ENCODE measurements at places on chromosomes 16 and 17.

GRCh38 chr16:85637808-85638647 lies 24.9 kb downstream of the GSE1 start:
- DNase-seq, result no peak

DNA sequence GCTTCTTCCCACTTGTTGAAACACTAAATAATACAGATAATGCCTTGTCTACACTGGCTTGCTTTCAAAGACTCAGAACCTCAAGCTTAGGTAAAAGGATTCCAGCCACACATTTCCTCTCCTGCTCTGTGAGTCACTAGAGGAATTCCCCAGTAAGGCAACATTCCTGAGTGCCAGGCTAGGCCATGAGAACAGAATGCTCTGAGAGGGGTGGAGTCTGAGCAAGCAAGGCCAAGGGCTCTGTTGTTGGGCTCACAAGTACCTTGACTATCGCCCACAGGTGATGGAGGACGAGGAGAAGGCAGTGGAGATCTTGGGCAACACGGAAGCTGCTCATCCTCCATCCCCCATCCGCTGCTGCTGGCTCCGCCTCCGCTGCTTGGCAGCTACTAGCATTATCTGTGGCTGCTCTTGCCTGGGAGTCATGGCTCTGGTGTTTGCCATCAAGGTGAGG lies 6.7 kb upstream of the PHKG2 start:
- no peak for DNase-seq

DNA sequence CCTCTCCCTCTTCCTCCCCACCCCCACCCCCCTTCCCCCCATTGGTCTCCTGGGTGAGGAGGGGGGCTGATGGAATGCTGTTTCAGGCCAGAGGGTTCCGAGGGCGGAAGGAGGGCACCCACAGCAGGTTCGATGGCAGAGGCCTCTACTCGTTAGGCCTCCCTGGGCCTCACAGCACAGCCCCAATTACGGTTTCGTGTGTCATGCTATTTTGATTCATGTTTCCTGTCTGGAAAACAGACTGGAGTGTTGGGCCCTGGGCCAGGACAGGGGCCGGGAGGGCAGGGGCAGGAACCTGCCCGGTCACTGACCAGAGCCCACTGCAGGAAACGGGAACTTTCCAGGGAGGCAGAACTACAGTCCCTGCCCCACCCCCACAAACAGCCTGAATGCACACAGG lies 138.2 kb downstream of the C16orf95 start:
- no peak for DNase-seq

DNA sequence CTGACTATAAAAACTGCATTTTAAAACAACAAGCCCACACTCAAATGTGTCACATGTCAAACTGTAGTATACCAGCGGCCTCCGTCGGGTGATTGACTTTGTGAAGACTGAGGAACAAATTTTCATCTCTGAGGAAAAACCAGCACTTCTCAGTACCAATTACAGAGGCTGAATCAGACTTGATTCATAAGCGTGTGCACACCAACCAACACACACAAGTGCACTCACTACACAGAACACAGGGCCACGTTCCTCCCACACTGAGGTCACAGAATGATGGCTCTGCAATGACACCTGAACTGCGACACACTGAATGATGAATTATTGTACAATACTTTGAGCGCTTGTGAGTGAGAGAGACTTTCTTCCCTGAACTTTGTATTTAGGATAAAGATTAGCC lies 29.6 kb downstream of the XPO6 start:
- peak; percentile 27 for DNase-seq

DNA sequence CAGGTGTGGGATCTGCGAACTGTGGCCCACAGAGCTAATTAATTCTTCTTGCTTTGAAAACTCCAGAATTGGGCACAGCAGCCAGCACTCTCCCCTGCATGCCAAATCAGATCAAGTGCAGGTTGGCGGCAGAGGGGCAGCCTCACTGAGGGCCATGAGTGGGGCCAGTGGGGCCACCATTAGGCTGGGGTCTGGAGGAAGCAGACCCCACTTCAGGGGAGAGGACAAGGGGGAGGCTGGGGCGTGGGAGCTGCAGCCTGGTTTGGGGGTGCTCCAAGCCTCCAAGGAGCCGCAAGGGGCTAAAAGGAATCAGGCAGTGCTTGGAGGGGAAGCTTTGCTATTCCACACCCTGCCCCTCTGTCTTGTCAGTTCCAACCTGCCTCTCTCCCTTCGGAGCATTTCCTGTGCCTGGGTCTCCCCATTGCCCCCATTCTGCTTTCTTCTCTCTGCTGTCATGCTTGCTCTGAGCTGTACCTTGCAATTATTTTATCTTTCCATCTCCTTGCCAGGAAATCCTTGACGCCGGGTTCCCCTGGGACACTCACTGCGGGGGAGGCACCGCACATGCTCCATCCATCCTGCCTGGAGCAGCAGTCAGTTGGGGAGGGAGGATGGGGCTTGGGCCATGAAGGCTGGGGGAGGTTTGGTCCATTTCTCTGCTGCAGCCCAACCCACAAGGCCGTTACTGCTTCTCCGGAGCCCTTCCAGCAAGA lies 3.3 kb upstream of the ABCC3 start:
- DNase-seq, result no peak

- no peak for DNase-seq
Observed at GRCh38 chr16:22857296-22858025, 43.5 kb downstream of the HS3ST2 start.

- DNase-seq, result no peak
Observed at GRCh38 chr16:11452746-11453389, 107.6 kb downstream of the RMI2 start.

GRCh38 chr17:82884970-82885353 lies 45.1 kb upstream of the ZNF750 start:
- DNase-seq, result no peak

- DNase-seq, result no peak
Observed at GRCh38 chr17:74646231-74646630, 22.7 kb upstream of the CD300E start.

GRCh38 chr17:81131486-81132196 lies 33.7 kb upstream of the PVALEF start:
- DNase-seq, result no peak

DNA sequence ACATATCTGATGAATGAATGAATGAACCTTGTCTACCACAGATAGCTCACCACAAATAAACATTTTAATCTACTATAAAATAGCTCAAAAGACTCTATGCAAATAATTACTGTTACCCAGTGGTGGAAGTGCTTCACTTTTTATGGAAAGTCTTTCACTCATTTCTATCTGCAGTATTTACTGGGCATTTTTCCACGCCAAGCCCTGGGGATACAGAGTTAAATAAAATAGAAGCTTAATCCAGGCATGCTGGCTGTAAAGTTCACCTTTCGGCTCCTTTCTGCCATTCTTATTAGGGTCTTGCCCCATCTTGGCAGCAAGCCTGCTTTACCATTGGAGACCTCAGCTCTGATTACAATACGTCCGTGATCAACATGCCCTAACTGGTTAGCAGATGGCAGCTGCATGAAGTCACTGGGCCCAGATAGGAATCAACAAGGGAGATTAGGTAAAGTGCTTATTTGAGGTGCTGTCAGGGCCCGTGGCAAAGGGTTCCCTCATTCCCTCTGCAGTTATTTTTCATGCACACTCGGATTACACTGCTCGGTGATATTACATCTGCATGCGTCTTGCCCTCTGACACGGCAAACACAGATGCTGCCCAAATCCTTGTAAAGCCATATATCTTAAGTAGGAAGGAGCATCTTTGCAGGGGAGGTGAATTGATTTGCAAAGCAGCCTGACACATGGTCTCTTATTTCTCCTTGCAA lies 648.9 kb downstream of the WWOX start:
- DNase-seq, result no peak

GRCh38 chr17:58086953-58087352 lies 3.7 kb downstream of the DYNLL2 start:
- no peak for DNase-seq

DNA sequence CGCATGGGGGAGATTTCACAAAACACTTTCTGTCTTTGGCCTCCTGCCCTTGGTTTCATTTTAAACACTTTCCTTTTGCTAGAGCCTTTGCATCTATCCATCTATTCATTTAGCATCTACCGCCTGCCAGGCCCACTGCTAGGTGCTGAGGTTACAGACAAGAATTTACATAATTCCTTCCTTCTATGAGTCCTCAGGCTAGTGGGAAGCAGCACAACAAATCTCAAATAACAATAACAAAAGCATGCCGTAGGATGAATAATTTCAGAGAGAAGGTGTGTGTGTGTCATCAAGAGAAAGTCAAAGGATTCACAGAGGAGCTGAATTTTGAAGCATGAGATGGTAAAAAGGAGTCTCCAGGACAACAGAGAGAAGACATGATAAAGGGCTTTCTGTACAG lies 6.1 kb upstream of the SLC46A1 start:
- no peak for DNase-seq

- no peak for DNase-seq
Observed at GRCh38 chr16:10876315-10876714, 687 bp upstream of the CIITA start.

DNA sequence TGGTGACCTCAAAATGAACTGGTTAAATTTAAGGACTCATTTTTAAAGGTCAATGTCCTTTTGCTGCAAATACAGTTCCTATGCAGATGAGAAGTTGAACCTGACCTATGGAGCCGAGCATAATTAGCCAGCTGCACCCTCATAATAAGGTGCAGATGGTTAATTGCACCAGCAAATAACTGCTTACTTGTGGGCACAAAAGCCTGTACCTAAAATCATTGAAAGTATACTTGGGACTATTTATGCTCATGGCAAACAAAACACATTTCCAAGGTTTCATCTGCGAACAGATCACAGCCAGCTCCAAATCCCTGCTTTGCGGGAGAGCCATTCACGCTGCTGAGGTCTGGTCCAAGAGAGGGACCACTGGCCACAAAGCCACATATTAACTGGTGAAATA lies 13.0 kb downstream of the HYDIN start:
- DNase-seq, result no peak

DNA sequence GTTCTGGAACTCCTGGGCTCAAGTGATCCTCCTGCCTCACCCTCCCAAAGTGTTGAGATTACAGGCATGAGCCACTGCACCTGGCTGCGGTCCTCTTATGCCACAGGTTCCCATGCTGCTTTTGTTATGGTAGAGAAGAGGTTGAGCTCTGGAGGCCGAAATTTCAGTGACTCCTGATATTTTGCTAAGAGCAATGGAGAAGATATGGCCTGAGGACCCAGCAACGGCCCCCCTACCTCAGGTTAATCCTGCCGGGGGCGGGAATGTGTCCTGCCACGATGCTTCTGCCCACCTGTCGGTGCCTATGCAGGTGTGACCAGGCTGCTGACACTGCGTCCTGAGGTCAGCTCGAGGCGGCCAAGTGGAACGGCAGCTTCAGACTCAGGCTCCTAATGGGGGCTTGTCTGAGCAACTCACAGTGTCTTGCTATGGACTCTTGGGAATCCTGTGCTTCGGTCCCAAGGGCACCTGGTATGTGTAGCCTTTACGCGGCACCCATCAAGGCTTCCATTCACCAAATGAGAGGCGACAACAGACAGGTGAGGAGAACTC lies 7.6 kb upstream of the SEC14L1 start:
- DNase-seq, result no peak

DNA sequence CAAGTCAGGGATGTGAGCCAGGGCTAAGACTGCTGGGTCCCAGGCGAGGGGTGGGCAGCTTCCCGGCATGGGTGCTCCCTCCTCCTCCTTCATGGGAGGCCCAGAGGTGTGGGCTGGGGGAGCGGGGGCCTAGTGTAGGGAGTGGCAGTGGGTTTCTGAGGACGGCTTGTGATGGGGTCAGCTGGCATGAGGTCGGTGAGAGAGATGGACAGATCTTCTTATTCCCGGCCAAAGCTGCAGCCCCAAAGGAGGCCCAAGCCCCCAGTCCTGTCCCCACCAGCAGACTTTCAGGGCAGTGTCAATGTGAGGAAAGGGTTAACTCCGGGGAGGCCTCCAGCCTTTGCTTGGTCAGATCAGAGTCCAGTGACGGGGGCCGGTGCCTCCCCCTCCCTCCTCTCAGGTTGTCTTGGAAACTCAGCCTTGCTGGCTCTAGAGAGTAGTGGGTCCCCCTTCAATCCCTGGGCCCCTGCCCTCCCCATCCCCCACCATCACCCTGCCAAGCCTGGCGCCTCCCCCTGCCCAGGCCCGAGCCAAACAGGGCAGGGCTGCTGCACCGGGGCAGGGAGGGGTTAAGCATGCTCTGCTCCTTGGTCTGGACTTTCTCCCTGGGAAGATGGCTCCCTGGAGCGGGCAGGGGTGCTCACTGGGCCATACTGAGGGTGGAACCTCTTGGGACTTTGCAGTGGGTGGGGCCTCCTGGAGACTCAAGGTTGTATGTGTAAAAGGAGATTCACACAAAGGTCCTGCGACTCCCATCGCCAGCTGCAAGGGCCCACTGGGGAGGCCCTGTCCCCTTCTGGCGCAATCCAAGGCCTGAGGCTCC lies 12.4 kb downstream of the NAT9 start:
- no peak for DNase-seq

- no peak for DNase-seq
Observed at GRCh38 chr17:81740395-81740961, 28.4 kb downstream of the SLC25A10 start.

GRCh38 chr17:73320601-73321264 lies 8.9 kb upstream of the CDC42EP4 start:
- DNase-seq, result no peak

DNA sequence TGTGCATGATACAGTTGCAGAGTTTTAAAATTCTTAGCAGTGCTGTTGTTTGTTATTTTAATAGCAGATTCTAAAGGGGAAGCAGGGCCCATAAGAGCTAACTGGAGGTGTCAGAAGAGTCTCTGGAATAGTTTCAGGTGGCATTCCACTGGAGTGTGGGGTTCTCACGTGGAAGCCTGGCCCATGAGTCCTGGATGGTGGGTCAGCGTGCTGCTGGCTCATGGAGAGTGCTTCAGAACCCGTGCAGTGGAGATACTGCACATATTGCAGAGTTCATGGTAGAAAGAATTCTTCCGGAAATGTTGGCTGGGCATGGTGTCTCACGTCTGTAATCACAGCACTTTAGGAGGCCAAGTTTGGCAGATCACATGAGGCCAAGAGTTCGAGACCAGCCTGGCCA lies 43.9 kb downstream of the B9D1 start:
- no peak for DNase-seq

- DNase-seq, result no peak
Observed at GRCh38 chr17:2571523-2572303, 21.7 kb upstream of the PAFAH1B1 start.

- peak; percentile 88 for DNase-seq
Observed at GRCh38 chr17:30906101-30906911, at the start of gene TEFM. TSS of gene TEFM (minus strand) at chr17:30906238. CDS start at chr17:30906198, 40 bp downstream.

All from stimulated activated CD4-positive, alpha-beta T cell treated with anti-CD3 and anti-CD28 coated beads, Interleukin-12 subunit alpha, Interleukin-12 subunit beta, amount 100 ng/mL, for 24 hours (primary cell).